ENCODE measurements at places on chromosomes 5 and 9.

DNA sequence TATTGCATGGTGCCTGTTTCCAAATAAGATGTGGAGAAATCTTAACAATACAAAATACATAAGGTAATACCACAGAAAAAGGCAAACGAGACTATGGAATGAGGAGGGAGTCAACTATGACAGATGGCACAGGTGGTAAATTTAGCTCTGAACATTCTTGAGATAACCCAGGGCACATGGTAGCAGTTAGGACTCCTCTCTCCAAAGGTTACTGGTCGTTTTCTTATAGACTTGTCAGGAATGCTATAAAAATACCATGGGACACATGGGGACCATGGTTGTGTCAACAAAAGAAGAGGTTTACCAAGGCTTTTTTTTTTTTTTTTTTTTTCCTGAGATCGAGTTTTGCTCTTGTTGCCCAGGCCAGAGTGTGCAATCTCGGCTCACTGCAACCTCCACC is 209.4 kb upstream of the RFX3 start:
- DNase-seq: peak; percentile 49

GRCh38 chr5:115842952-115843351 is 1.2 kb downstream of the AP3S1 start:
- DNase-seq: no peak

GRCh38 chr5:97006454-97007060 is 70.7 kb downstream of the LNPEP start:
- DNase-seq: no peak

DNA sequence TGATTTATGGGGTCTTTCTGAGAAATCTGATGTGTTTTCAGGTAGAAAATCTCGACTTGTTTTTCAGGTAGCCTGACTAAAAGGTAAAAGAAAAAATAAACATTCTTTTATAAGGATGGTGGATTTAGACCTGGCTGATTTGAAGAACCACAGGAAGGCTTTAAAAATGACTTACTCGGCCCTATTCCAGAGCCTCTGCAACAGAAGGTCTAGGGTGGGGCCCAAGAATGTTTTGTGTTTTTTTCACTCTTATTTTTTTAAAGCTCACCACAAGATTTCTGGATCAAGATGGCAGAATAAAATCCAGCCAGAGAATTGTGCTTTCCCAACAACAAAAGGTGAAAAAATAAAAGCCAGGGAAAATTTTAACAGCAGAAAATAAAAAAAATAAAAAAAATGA is 59.1 kb downstream of the FNBP1 start:
- DNase-seq: peak; percentile 56

DNA sequence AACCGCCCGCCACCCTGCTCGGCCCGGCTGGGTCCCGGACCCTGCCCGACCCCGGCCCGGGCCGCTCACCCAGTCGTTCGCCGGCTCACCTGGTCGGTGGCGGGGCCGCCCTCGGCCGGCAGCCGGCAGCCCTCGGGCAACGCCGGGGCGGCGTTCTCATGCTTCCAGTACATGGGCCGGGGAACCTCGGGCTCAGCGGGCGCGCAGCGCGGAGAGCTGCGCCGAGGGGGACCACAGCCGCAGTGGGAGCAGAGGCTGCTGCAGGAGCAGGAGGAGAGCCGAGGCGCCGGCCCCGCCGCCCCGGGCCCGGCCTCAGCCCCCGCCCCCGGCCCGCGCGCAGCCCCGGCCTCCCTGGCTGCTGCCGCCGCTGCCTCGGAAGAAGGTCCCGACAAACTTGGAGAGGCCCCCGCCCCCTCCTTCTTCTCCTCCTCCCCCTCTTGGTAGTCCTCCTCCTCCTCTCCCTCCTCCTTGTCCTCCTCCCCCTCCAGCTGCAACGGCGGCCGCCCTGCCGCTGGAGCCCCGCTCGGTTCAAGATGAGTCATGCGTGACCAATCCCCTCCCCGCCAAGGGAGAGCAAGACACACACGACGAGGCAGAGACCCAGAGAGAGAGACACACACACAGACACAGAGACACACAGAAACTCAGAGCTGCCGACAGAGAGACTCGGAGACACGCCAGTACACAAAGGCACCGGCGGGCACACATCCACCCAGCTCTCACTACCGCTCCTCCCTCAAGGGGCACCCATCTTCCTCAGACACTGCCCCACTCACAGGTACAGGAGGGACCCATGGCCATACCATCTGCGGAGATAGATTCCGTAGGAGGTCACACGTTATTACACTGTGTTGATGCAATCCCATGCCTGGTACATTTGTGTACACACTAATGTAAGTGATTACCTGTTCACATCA is at the start of gene LHX6:
Gene LHX6, minus strand, starts transcription at position 390 of the 917 bp plus-strand sequence. Its CDS starts 217 bp downstream, at position 173.
- peak; percentile 56 for DNase-seq

DNA sequence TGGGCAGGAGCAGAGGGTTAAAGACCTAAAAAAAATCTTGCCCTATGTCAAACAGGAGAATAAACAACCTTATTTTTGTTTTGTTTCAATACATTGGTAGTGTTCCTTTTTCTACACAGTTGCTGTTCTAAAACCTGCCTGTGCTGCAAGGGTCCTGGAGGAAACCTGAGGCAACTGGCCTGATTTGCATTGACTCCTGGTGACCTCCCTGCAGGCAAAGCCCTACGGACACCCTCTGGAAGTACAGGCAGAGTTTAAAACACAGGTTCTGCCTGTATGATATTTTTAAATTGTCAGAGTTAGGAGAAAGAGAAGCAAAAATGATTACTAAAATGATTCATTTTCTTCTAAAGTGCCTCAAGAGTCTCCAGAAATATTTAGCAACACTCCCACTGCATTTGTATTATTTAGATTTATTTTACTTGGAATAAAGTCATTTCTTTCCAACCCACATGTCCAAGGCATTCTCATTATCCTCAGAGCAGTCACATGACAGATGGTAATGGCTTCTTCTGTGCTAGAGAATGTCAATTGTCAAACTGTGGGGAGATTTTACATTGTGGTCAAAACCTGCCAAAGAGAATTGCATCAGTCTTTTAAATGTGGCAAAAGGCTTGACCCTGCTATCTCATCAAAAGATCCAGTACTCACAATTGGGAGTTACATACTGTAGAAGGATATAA is 559.6 kb downstream of the CETN3 start:
- DNase-seq: no peak
